Stimulated activated CD4-positive, alpha-beta T cell treated with anti-CD3 and anti-CD28 coated beads, TNF-alpha, amount 100 ng/mL, for 48 hours (primary cell): ENCODE measurements at places on chromosomes 1 and 21.
A peak's percentile ranks its signal among the peaks of the same experiment; 100 is the strongest.

- no peak for DNase-seq
Observed at GRCh38 chr1:167115655-167116054, 21.8 kb downstream of the STYXL2 start.

- no peak for DNase-seq
Observed at GRCh38 chr1:22958556-22958955, 14.1 kb downstream of the LACTBL1 start.

- DNase-seq = no peak
Observed at GRCh38 chr1:229427572-229427971, 6.3 kb downstream of the ACTA1 start.

DNA sequence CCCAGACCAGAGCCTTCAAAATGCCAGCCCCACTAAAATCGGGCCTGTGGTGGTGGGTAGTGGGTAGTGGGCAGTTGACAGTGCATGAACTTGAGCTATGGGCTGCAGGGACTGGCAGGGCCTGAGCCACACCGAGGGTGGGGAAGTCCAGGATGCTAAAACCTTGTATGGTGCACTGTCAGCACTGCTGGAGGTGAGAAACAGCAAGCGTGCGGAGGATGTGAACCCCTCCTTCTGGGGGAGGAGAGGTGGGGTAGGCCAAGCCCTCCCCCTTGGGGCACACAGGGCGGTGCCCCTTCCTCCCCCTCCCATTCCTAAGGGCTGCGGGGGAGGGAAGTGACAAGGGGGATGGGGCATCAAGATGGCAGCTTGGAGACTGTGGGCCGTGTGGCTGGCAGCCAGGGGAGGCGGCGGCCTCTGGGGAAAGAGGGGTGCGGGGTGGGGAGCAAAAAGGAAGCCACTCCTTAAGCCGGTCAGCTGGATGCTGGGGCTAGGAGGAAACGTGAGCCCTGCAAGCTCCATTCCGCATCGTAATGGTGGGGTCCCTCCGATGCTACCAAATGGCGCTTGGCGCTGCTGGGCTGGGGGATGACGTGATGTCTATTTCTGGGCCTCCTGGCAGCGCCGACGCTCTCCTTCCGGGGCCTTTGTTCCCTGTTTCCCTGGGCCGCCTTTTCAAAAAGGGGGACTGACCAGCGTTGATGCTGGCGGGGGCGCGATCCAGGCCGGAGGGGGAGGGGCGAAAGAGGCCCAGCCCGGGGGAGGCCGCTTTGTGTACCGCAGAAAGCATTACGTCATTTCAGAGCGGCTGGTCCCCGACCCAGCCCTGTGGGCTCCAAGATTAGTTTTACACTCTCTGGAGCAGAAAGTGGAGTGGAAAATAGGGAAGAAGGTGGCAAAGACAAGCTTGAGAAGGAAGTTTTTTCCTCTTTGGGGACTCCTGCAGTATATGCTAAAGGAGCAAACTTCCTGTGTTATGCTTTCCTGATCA lies 809 bp downstream of the SYT11 start:
- DNase-seq = peak; percentile 23

DNA sequence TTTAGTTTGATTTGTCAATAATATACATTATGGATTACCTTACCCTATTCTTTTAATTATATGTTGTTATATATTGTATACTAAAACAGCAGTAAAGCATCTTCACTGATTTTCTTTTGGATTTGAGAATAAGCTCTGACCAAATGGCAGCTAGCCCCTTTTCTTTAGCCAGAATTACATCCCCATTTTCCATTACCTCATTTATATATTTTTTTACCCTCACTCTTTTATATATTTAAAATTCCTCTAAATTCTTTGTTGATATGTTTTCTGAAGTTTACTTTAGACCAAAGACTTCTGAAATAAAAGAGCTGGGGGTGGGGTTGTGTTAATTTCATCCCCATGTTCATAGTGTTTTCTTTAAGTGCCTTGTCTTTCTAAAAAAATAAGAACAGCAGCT lies 24.6 kb downstream of the ANGPTL1 start:
- no peak for DNase-seq

GRCh38 chr1:98078596-98078995 lies 157.8 kb upstream of the DPYD start:
- no peak for DNase-seq

DNA sequence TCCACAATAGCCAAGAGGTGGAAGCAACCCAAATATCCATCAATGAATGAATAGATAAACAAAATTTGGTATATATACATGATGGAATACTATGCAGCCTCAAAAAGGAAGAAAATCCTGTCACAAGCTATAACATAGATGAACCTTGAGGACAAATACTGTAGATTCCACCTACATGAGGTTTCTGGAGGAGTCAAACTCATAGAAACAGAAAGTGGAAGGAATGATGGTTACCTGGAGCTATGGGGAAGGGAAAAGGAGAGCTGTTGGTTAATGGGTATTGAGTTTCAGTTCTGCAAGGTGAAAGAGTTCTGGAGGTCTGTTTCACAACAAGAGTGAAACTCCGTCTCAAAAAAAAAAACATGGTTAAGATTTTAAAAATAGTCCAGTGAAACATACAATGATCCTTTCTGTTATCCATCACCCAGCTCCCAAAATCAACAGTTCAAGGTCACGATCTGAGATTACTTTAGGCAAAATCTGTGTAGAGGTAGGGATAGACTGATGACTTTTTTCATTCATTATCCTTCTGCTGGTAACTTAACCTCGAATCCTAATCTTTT lies 80.8 kb upstream of the HNRNPU start:
- DNase-seq = no peak

GRCh38 chr1:151970626-151971025 lies 23.0 kb downstream of the S100A10 start:
- no peak for DNase-seq

GRCh38 chr1:186967656-186968394 lies 139.1 kb downstream of the PLA2G4A start:
- DNase-seq = no peak

DNA sequence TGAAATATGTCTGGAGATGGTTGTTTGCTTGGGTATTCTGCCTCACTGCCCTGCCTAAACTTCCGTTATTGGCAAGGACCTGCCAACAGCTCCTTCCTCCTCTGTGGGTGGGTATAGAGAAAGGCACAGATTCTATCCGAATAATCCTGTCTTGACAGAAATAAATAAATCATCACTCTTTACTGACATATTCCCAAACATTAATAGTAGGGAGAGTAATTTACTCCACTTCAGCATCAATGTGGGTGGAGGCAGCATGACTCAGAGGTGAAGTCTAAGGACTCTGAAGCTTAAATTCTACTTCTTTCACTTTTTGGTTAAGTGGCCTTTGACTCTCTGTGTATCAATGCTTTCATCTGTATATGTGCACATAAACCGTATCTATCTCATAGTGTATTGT lies 2.9 kb downstream of the CD84 start:
- DNase-seq = no peak

DNA sequence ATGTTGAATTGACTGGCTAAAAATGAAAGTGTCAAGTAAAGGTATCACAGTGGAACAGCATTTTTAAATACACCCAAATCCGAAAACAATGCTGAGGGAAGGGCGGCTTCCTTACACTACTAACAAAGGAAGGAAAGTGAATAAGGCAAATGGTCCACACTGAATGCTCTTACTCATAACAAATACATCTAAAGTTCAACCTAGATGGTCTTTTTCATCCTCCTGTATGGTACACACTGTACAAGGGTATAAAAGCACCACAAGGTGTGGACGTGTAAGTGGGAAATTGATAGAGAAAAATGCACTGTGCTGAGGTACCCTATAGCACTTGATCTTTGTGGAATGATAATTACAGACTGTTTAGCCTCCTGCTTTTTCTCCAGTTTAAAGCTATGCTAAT lies 7.1 kb upstream of the PALMD start:
- DNase-seq = no peak

GRCh38 chr1:219433001-219433400 lies 179.9 kb downstream of the ZC3H11B start:
- DNase-seq = no peak

DNA sequence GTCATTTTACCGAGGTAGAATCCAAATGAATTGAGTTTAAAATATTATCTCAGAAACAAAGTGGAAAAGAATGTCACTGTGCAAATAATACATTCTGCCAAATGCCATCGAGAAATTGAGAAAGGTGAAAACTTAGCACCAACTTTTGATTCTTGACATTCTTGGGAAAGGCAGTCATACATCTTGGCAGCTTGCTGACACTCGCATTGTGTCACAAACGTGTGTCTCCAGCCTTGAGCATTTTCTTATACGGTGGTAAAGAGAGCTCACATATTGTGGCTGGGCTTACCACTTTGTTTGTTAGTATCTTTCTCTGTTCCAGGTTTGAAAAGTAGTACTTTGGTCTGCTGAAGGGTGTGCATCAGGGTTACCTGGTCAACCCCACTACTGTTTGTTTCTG lies 1456.1 kb downstream of the BRINP3 start:
- DNase-seq = no peak

- DNase-seq = peak; percentile 68
Observed at GRCh38 chr21:42107881-42108553, 36.9 kb downstream of the UMODL1 start.

- DNase-seq = no peak
Observed at GRCh38 chr21:37744551-37744950, 171.7 kb downstream of the KCNJ6 start.

DNA sequence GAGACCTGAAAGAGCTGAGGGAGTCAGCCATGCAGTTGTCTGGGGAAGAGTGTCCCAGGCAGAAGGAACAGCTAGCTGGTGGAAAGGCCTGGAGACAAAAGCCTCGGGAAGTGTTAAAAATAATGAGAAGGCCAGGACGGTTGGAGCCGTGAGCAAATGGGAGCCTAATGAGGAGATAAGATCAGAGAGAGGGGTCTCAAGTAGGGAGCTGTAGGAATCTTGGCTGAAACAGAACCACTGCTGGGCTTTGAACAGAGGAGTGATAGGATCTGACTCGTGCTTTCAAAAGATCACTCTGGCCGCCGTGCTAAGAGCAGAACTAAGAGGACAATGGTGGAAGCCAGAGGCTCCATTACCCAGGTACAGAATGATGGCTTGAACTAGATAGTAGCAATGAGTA lies 1.9 kb upstream of the FOXJ3 start:
- DNase-seq = no peak

GRCh38 chr1:212949771-212950170 lies 570 bp upstream of the VASH2 start:
- no peak for DNase-seq

DNA sequence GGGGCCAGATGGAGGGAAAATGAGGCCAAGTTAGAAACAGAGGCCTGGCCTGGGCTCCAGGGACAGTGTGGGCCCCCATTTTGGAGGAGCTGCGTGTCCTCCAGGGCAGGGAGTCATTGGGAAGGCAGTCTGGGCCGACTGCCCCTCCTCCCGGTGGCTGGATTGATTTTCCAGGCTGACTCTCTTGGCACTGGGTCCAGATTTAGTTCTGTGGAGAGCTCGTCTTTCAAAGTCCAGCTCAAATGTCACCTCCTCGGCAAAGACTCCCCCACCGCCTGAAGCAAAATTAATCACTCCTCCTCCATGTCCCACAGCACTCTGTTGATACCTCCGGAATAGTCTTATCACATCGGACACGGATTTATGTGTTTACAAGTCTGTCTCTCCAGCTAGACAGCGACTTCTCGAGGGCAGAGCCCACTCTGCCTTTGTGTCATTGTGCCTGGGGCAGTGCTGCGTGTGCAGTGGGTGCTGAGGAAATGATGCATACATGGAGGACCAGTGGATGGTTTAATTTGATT lies 175.1 kb downstream of the CAMTA1 start:
- no peak for DNase-seq

DNA sequence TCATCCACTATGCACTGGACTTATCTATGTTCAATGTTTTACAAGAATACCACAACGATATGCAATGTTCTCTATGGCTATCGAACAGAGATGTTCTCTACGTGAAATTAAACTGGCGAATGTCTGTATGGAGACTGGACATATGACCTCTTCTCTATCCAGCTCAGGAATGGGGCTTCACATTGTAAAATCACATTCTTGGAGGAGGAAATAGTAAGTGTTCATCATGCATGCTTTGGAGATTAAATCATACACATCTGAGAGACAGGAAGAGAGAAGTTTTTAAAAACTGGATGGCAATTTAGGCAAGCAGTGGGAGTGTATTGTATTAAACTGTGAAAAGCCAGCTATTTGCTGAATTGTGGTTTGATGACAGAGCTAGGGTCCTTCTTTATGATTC lies 47.9 kb upstream of the RGL1 start:
- no peak for DNase-seq

DNA sequence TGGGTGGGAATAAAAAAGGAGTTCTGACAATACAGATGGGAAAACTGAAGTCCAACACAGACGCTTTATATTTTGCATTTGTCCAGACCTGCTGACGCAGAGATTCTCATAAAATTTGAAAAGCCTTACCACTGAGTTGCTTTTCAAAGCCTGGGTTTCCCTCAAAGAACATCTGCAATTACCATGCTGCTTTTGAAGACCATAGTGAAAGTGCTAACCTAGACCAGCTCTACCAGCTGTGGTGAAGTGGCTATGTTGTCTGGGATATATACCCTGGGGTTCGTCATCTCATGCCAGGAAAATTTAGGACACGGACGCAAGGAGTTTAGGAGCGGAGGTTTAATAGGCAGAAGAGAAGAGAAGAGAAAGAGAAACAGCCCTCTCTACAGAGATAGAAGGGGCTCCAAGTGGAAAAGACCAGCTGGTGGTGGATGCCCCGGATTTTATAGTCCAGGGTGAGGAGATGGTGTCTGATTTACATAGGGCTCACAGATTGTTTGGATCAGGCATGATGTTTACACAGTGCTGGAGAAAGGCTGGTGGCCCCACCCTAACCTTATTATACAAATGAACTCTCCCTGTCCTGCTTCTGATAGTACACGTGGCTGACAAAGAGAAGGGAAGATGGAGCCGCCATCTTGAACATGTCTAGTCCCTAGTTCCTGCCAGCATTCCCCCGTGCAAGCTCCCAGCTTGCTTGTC lies 73.8 kb downstream of the AK4 start:
- no peak for DNase-seq

- DNase-seq = no peak
Observed at GRCh38 chr1:214123061-214123784, 135.4 kb downstream of the PROX1 start.

DNA sequence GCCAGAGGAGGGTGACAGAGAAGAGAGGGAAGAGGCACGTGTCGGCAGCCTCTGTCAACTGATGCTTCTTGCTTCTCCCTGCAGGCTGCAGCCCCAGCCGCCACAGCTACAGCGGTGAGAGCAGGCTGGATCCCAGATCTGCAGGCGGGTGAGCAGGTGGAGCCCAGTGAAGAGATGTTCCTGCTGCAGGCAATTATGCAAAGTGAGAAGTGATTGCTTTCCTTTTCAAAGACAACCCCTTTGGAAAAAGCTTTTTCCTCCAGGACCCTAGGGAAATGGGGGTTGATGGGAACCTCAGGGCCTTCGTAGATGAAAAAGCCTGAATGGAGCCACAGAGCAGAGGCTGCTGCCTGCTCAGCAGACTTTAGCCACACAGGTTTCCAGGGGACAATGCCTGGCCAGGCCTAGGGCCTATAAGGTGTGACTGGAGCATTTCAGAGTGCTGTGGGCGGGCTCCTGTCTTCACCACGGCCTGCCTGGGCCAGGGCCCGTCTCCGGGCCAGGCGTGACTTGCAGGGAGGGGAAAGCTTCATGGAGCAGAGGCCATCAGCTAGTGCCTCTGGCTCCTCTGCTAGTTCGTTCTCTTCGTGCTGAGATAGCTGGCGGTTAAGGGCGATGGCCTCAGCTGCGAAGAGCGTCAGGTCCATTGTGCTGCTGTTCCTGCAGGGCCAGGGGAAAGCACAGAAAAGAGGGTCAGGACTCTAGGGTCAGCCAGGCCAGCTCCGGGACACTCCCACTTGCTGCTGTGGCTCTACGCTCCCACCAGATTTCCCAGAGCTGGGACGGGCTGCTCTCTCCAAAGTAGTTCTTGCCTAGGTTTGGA lies 6.9 kb upstream of the KNCN start:
- no peak for DNase-seq

GRCh38 chr1:14662116-14662515 lies 63.6 kb downstream of the KAZN start:
- no peak for DNase-seq
